ENCODE measurements at places on chromosomes 5 and 9.

DNA sequence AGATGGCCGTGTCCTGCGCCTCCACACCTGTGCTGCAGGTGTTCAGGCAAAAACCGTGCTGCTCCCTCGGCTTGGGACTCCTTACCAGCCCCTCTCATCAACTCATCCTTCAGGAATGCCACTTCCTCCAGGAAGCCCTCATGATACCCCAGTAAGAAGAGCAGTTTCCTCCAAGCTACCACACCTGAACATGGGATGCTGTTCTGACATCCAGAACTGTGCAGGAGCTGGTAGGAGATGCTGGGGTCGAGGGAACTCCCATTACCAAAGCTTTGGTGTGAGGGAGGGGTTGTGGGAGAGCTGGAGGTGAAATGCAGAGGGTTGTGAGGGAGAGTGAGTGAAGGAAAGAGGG lies 18.9 kb downstream of the CARD19 start:
- H3K27ac ChIP-seq: no peak overlapping the region
- no peak for DNase-seq
- H3K4me1 ChIP-seq: peaks cover under 1% of the 10 kb centered on the region

GRCh38 chr5:122874179-122874875 lies 28.9 kb downstream of the SNX24 start:
- no peaks in the 10 kb centered on the region for H3K36me3 ChIP-seq
- no peak overlapping the region for H3K4me3 ChIP-seq
- DNase-seq: no peak
- no peaks in the 10 kb centered on the region for H3K27me3 ChIP-seq
- H3K27ac ChIP-seq: no peak overlapping the region

DNA sequence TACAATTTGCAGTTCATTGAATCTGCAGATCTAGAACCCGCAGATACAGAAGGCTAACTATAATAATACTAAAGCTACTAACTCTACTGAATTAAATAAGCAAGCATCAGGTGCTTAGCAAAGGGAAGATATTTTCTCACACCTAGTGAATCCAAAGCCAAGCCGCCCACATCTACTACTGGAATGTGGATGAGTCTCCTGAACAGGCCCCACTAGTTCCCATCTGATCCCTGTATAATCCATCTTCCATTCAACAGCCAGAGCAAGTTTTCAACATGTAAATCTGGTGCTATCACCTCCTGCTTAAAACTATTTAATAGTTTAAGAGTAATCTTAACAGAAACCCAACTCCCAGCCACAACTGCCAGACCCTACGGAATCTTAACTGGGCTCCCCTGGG lies 18.9 kb downstream of the ARL15 start:
- no peak overlapping the region for H3K27ac ChIP-seq
- no peaks in the 10 kb centered on the region for H3K4me1 ChIP-seq
- H3K4me3 ChIP-seq: no peak overlapping the region
- DNase-seq: no peak
- H3K27me3 ChIP-seq: no peaks in the 10 kb centered on the region

GRCh38 chr5:143721925-143722324 lies 90.0 kb upstream of the HMHB1 start:
- H3K27me3 ChIP-seq: no peaks in the 10 kb centered on the region
- H3K27ac ChIP-seq: no peak overlapping the region
- no peak for DNase-seq
- no peak overlapping the region for H3K4me3 ChIP-seq
- no peaks in the 10 kb centered on the region for H3K4me1 ChIP-seq
- no peaks in the 10 kb centered on the region for H3K36me3 ChIP-seq

DNA sequence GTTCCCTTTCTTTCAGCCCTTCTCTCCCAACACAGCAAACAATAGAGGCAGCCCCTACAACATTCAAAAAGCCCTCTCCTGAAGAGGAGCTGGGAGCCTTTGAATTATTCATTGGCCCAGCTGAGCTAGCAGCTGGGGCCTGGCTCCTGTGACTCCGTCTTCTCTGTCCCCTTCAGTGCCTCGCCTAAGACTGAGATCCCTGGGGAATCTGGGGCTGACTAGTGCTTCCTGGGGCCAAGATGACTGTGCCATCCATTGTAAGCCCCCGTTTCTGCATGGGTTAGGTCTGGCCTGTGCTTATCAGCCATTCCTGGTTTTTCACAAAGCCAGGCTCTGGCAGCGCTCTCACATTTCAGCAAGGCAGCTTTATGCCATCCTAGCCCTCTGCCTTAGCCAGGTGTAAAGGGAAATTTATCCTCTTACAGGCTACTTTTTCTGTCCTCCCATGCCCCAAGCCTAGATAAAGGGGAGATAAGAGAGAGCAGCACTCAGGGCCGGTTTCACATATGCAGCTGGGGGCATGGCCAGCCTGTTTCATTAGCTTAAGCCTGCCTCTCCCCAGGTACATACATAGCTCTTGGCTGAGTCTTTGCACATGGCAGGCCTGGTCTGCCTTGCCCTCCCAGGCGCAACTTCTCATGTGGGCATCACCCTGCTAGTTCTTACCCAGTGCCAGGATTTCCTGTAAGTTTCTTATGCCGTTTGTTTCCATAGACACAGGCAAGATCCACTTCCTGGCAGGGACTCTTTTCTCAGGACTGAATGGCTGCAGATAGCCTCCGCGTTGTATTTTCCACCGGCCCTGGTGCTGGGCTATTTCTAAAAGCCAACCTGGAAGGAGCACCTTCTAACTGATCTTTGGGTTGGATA lies 15.8 kb downstream of the PTPA start:
- H3K27me3 ChIP-seq: no peaks in the 10 kb centered on the region
- no peak for DNase-seq
- H3K27ac ChIP-seq: no peak overlapping the region
- H3K36me3 ChIP-seq: no peaks in the 10 kb centered on the region

DNA sequence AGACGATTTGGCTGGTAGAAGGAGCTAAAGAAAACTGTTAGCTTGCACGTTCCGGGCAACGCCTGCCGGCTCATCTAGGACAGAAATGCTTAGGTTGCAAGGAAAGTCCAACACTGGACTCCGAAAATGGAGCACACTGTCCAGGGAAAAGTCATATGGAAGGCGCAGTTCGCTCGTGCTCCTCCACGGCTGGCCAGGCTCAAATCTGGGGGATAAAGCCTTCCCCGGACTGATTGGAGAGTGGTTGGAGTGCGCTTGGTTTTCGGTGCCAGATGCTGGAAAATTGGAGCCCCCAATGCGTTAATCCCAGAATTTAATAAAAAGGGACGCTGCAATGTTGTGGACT lies 955 bp downstream of the CDH6 start:
- no peaks in the 10 kb centered on the region for H3K27me3 ChIP-seq
- H3K4me3 ChIP-seq: no peak overlapping the region
- H3K36me3 ChIP-seq: no peaks in the 10 kb centered on the region
- no peaks in the 10 kb centered on the region for H3K4me1 ChIP-seq

DNA sequence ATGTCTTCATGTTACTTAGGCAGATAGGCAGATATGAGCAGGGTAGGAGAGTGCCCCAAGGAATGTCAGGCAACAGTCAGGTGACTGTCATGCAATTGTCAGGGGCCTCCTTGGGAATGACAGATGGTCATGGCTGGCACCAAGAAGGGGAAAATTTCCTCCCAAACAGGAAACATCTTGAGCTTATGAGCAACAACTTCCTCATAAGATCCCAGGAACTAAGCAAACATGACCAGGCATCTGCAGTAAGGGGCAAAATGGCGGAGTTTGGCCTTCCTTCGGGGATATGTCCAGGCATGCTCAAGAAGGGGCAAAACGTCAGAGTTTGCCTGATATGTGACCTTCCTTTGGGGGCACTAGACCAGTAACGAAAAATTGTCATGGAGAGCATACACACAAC lies 591.8 kb downstream of the PDE4D start:
- H3K27me3 ChIP-seq: no peaks in the 10 kb centered on the region
- no peak overlapping the region for H3K4me3 ChIP-seq
- DNase-seq: no peak
- H3K4me1 ChIP-seq: no peaks in the 10 kb centered on the region
- no peak overlapping the region for H3K27ac ChIP-seq
- H3K36me3 ChIP-seq: no peaks in the 10 kb centered on the region

DNA sequence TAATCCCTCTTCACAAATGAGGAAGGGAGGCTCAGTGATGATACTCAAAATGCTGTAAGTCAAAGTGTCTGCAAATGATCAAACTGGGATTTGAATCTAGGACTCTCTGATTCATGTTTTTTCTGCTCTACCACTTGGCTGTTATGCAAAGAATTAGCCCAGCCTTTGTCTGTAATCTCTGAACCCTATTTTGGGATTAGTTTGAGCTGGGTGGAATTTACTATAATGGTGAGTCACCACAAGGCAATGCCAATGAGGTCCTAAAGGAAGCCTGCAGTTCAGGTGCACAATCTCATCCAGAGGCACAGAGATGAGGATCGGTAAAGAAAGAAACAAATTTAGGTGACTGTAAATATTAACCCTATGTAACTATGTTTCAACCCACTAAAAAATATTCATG lies 29.2 kb downstream of the RFK start:
- no peaks in the 10 kb centered on the region for H3K27me3 ChIP-seq
- no peak for DNase-seq
- no peak overlapping the region for H3K27ac ChIP-seq
- H3K36me3 ChIP-seq: no peaks in the 10 kb centered on the region

DNA sequence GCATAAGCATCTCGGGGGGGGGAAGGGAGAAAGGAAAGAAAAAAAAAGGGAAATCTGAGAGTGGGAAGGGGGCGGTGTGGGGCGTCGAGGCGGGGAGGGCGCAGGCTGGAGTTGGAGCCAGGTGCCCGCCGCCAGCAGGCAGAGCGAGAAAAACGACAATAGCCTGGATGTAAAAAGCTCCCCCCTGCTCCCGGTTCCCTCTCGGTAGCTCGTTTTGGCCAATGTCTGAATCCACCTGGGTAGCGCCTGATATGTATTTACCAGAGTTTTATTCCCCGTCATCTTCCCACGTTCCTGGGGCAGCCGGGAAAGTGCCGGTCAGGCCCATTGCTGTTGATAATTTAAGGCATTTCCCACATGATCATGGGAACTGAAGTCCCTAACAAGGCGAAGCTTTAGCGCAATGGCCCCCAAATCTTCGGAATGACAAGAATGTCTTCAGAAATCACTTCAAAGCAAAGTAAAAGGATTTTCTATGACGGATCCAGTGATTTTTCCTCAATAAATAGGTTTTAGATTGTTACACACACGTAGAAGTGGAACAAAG lies 3.0 kb upstream of the OTP start:
- peaks cover 7% of the 10 kb centered on the region for H3K4me1 ChIP-seq
- H3K4me3 ChIP-seq: no peak overlapping the region
- H3K27ac ChIP-seq: no peak overlapping the region
- no peak for DNase-seq
- H3K27me3 ChIP-seq: peaks cover 39% of the 10 kb centered on the region

GRCh38 chr9:135512904-135513303 lies 8.3 kb upstream of the LCN1 start:
- H3K27me3 ChIP-seq: no peaks in the 10 kb centered on the region
- H3K4me1 ChIP-seq: no peaks in the 10 kb centered on the region
- H3K4me3 ChIP-seq: no peak overlapping the region
- H3K36me3 ChIP-seq: no peaks in the 10 kb centered on the region

DNA sequence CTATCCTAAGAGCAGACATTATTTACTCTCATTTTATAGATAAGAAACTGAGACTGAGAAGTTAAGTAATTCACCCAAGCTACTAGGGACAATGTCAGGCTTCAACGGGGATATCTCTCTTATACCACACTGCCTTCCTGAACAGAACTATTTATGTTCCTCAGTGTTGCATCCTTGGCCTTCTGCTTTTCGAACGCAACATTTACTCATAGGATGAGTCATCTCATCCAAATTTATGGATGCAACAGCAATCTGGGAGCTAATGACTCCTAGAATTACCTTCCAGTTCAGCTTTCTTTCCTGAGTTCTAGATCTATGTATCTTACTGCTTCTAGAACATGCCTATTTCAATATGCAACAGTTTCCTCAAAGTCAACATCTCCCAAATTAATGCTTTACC lies 103.6 kb upstream of the PAM start:
- no peak overlapping the region for H3K4me3 ChIP-seq
- H3K4me1 ChIP-seq: no peaks in the 10 kb centered on the region
- no peak for DNase-seq
- H3K27me3 ChIP-seq: no peaks in the 10 kb centered on the region
- no peaks in the 10 kb centered on the region for H3K36me3 ChIP-seq

DNA sequence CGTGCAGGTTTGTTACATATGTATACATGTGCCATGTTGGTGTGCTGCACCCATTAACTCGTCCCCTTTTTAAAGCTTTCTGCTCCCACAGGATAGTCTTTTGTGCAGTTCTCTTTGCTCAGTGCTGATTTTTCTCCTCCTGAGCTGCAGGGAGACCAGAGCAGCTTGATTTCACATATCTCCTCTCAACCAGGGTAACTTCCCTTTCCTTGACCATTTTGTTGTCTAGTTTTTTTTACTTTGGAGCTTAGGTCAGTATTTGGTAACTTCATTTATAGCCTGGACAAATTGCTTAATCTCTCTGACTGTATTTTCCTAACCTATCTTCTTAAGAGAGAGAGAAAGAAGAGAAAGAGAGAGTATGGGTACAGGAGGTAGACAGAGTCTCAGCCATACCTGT lies 137.1 kb upstream of the ZNF366 start:
- H3K4me3 ChIP-seq: no peak overlapping the region
- H3K27ac ChIP-seq: no peak overlapping the region
- H3K36me3 ChIP-seq: no peaks in the 10 kb centered on the region
- H3K4me1 ChIP-seq: no peaks in the 10 kb centered on the region

DNA sequence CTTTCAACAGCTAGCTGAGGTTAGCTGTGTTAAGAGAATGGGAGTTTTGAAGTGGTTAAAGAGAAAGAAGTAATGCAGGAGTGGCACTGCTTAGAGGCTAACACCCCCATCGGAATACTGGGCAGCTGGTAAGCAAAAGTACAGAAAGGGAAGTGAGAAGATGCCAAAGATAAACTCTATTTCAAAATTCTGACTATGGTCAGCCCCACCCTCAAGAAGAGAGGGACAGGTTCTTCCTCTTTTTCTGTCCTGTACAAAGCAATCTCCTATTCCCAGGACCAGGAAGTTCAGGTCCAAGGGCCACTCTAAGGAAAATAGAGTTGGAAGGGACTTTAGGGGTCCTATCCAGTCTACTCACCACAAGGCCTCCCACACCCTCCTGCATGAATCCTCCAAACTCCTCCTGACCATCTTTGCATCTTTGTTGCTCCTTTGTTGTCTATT lies 45.9 kb upstream of the JAK2 start:
- H3K36me3 ChIP-seq: no peaks in the 10 kb centered on the region
- no peak overlapping the region for H3K4me3 ChIP-seq
- H3K27ac ChIP-seq: no peak overlapping the region

- H3K4me3 ChIP-seq: no peak overlapping the region
- no peaks in the 10 kb centered on the region for H3K4me1 ChIP-seq
- H3K36me3 ChIP-seq: no peaks in the 10 kb centered on the region
- no peak overlapping the region for H3K27ac ChIP-seq
- no peaks in the 10 kb centered on the region for H3K27me3 ChIP-seq
- DNase-seq: no peak
Measured at GRCh38 chr5:106397700-106398099, 1273.0 kb downstream of the EFNA5 start.

GRCh38 chr5:107676702-107677101 lies 6.0 kb upstream of the EFNA5 start:
- peaks cover 11% of the 10 kb centered on the region for H3K4me1 ChIP-seq
- H3K27ac ChIP-seq: no peak overlapping the region
- H3K36me3 ChIP-seq: no peaks in the 10 kb centered on the region
- peaks cover 7% of the 10 kb centered on the region for H3K27me3 ChIP-seq
- DNase-seq: no peak

- H3K4me1 ChIP-seq: no peaks in the 10 kb centered on the region
- DNase-seq: peak; percentile 28
- peaks cover 5% of the 10 kb centered on the region for H3K36me3 ChIP-seq
- H3K27ac ChIP-seq: peak overlapping the region; percentile 5
Measured at GRCh38 chr9:89372979-89373378, 54.7 kb downstream of the SECISBP2 start.

- no peak overlapping the region for H3K4me3 ChIP-seq
- no peak for DNase-seq
- no peaks in the 10 kb centered on the region for H3K36me3 ChIP-seq
- H3K27me3 ChIP-seq: no peaks in the 10 kb centered on the region
Measured at GRCh38 chr5:159781626-159782157, 134.6 kb upstream of the ADRA1B start.
